Heart left ventricle (tissue), 16 donors: ENCODE measurements at places on chromosomes 16 and 17. TPM values are rescaled to one million over a fixed set of nuclear protein-coding genes. Genes with fewer than 3 reads are reported as not detected.

Gene CNGB1
- not detected for polyA plus RNA-seq

Gene COL1A1
- 17.2 TPM for polyA plus RNA-seq

Gene ARMC7
- polyA plus RNA-seq = 7.1 TPM

Gene PEX12
- polyA plus RNA-seq = 2.6 TPM

Gene PLA2G10
- polyA plus RNA-seq = not detected

Gene GRAP
- 3.3 TPM for polyA plus RNA-seq

Gene TAC4
- not detected for polyA plus RNA-seq

Gene MRPL27
- polyA plus RNA-seq = 190 TPM

Gene MCRIP1
- polyA plus RNA-seq = 266 TPM

Gene MAF
- 3.0 TPM for polyA plus RNA-seq

Gene OTOP3
- polyA plus RNA-seq = not detected

Gene COA3
- 136 TPM for polyA plus RNA-seq

Gene GINS2
- polyA plus RNA-seq = 0.36 TPM
